ENCODE measurements at places on chromosomes 3 and 15.
A peak's percentile ranks its signal among the peaks of the same experiment; 100 is the strongest.

DNA sequence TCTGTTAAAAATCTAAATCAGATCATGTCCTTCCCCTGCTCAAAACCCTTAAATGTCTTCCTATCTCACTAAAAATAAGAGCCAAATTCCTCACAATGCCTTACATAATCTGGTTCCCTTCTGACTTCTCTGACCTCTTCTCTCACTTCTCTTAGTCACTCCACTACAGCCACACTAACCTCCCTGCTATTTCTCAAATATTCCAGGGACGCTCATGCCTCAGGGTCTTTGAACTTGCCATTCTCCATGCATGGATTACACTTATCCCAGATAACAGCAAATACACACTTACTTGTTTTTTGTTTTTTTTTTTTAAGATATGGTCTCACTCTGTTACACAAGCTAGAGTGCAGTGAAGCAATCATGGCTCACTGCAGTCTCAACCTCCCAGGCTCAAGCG, 8.5 kb downstream of the TP53BP1 start:
- DNase-seq: no peak

GRCh38 chr15:89028036-89028435, 60.2 kb upstream of the ABHD2 start:
- DNase-seq: no peak

DNA sequence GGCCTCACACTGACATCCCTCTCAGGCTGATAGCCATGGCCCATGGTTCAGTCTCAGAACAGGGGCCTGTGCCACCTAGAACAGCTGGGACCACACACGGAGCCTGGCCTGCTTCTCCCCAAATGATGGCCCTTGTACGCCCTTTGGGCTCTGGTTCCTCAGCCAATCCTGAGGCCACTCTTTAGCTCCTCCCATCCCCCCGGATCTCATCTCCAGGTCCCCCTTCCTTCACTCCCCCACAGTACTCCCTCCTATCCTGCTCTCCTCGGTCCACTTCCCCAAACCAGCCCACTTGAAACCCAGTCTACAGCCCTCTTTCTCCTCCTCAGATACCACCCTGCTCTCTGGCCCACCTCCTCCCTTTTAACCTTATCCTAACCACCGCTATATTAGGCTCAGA, 17.8 kb upstream of the ZFYVE19 start:
- DNase-seq: no peak

- DNase-seq: peak; percentile 53
Measured at GRCh38 chr3:71721651-71722157, 3.5 kb downstream of the EIF4E3 start.

DNA sequence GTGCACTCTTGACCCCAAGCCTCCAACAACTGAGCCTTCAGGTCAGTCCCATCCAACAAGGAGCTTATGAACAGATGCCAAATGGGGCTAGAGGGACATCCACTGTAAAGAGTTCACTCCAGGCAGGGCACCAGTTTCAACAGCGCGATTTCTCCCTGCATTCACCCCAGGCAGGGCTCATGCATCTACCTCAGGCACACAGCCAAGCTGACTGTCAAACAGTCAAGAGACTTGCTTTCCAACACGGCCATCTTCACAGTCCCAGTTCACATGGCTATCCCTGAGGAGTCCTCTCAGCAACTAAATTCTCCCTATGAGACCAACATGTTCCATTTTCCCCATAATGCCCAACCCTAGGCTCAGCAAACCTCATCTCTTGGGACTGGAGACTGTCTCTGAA, 17.7 kb downstream of the SLC25A20 start:
- no peak for DNase-seq

DNA sequence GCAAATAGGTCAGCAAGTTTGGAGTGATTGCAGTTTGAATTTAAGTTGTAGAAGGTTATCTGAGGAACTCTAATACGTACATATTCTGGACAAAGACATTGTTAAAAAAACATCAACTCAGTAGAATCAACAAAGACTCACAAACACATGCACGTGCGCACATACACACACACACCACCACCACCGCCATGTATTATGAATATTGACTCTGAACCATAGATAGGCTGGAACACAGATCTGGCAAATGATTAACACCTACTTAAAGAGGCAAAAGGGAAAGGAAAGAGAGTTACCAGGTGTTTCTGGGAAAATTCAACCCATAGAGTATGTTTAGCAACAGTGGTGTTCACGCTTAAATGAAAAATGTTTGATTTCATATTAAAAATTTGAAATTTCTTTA, 334.2 kb upstream of the ALCAM start:
- DNase-seq: no peak

GRCh38 chr3:52895418-52895817, 1.9 kb downstream of the STIMATE start:
- DNase-seq: no peak
